Glutamatergic neuron (in vitro differentiated cells): ENCODE measurements at places on chromosomes 1 and 21. TPM values are rescaled to one million over a fixed set of nuclear protein-coding genes. Genes with fewer than 3 reads are reported as not detected.

Gene FAM72A
- 1.5 TPM for total RNA-seq

Gene KPRP
- total RNA-seq, result not detected

Gene RNF2
- total RNA-seq, result 33.8 TPM

Gene GMEB1
- total RNA-seq, result 21.2 TPM

Gene PRXL2B
- 46.1 TPM for total RNA-seq

Gene SNX7
- 20.3 TPM for total RNA-seq

Gene CYP4A22
- 0.17 TPM for total RNA-seq

Gene TAS1R1
- not detected for total RNA-seq

DNA sequence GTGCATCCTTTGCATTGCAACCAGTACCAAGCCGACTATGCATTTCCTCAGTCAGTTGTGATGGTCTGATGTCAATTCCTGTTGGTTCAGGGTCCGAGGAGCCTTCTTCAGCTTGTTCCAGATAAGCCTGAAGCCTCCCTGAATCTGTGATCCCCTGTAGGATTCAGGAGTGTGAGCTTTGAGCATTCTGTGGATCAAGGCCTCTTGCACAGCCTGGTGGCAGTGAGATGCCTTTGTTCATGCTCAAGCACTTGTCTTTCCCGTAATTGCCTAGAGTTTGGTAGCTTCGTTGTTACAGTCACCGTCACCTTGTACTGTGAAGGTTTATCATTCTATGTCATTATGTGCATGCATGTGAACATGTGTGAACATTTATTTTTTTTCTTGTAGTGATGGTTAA, 103.5 kb downstream of the PBX1 start:
- H3K27me3 ChIP-seq, result peaks cover 2% of the 10 kb centered on the region
- H3K4me3 ChIP-seq, result no peak overlapping the region
- no peaks in the 10 kb centered on the region for H3K36me3 ChIP-seq

- no peak overlapping the region for H3K27ac ChIP-seq
- no peak overlapping the region for H3K4me3 ChIP-seq
These were observed 67.3 kb downstream of the VAV3 start for GRCh38 chr1:107897438-107898345.

- peaks cover 28% of the 10 kb centered on the region for H3K4me1 ChIP-seq
- H3K27ac ChIP-seq, result no peak overlapping the region
- no peaks in the 10 kb centered on the region for H3K27me3 ChIP-seq
- H3K36me3 ChIP-seq, result no peaks in the 10 kb centered on the region
- H3K4me3 ChIP-seq, result no peak overlapping the region
- no peak for DNase-seq
These were observed 216.6 kb downstream of the ST6GALNAC3 start for GRCh38 chr1:76291191-76291590.

GRCh38 chr1:114344656-114345055, 166.3 kb downstream of the TRIM33 start:
- H3K4me1 ChIP-seq, result peaks cover 18% of the 10 kb centered on the region
- no peaks in the 10 kb centered on the region for H3K36me3 ChIP-seq
- no peak overlapping the region for H3K27ac ChIP-seq
- no peak for DNase-seq
- H3K27me3 ChIP-seq, result peaks cover 7% of the 10 kb centered on the region

DNA sequence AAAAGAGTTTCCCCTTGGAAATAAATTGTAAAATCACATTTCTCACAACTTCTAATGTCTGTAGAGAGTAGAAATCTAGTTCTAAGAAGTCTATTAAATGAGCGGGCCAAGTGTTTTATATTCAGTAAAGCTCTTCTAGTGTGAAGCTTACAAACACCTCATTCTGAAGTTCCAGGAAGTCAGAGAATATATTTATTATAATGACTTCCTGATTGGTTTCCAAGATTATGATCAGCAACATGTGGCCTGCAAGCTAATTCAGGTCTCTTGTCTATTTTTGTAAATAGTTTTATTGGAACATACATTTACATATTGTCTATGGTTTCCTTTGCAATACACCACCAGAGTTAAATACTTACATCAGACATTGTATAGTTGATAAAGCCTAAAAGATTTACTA, 603.9 kb downstream of the AMY1C start:
- H3K27ac ChIP-seq, result no peak overlapping the region
- DNase-seq, result no peak
- no peaks in the 10 kb centered on the region for H3K27me3 ChIP-seq

- no peak for DNase-seq
- no peak overlapping the region for H3K4me3 ChIP-seq
- H3K27ac ChIP-seq, result no peak overlapping the region
These were observed 135.2 kb upstream of the CYYR1 start for GRCh38 chr21:26708223-26708800.

DNA sequence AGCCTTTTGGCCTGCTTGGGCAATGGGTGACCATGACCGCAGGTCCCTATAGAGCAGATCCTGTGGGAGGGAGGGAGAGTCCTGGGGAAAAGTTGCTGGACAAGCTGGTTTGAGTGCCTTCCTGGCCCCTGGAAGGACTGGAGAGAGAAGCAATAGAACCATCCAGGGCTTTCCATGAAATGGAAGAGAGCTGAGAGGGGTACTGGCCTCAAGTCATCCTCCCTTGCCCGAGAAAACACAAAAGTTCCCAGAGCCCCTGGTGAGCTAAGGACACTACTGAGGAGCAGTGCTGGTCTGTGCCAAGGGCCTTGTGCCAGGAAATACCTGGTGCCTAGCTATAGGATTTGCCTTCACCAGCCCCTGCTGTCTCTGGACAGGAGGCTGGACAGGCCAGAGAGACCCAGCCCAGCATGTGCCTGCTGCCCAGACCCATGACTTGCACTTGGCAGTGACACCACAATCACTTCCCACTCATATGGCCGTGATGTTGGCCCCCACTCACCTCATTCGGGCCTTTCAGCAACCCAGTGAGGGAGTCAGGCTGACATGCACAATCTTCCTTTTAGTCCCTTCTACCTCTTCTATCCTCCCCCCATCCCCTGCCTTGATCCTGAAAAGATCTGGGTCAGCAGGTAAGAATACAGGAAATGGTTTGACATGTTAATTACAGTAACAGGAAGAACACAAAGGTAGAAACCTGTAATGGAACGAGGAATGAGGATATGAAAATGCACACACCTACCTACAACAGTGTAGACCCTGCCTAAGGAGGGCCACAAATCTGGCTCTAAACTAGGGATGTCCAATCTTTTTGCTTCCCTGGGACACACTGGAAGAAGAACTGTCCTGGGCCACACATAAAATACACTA, 7.0 kb downstream of the SH3BP5L start:
- H3K27ac ChIP-seq, result no peak overlapping the region
- H3K27me3 ChIP-seq, result no peaks in the 10 kb centered on the region
- peaks cover 6% of the 10 kb centered on the region for H3K36me3 ChIP-seq
- DNase-seq, result no peak
